Occipital lobe (tissue), 3 donors: ENCODE measurements at places on chromosomes 3 and 15.

GRCh38 chr3:79729096-79729495 is 38.7 kb downstream of the ROBO1 start:
- DNase-seq = no peak

- no peak for DNase-seq
Observed at GRCh38 chr3:54211097-54211496, 88.7 kb downstream of the CACNA2D3 start.

GRCh38 chr3:171850320-171850959 is 7.3 kb downstream of the TMEM212 start:
- no peak for DNase-seq

- DNase-seq = no peak
Observed at GRCh38 chr3:136671921-136672320, 80.3 kb downstream of the STAG1 start.

DNA sequence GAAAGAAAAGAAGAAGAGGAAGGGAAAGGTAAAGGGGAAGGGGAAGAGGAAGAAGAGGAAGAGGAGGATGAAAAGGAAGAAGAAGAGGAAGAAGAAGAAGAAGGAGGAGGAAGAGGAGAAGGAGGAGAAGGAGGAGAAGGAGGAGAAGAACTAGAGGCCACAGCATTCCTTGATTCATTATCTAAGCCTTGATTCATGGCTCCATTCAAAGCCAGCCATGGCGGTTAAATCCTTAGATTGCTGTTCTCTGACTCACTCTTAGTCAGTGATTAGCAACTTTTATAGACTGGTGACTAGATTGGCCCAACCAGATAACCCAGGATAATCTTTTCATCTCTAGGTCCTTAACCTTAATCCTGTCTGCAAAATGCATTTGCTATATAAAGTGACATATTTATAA is 47.6 kb downstream of the OSTN start:
- no peak for DNase-seq

GRCh38 chr3:180278583-180279188 is 241.9 kb upstream of the PEX5L start:
- no peak for DNase-seq

DNA sequence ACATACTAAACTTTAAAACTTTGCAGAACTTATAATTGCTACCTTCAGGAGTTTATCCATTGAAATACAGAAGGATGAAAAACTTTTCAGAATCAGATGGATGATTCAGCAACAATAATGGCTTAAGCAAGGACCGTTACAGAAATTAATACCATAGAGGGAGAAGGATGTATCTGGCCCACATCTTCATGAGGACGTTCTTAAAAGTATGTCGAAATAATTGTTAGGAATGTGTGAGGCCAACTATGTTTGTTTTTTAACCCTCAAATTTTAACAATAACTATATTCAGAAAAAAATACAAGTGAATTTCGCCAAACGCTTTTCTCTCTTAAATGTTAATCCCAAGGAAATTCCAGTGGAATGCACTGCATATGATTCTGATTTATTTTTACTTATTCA is 105.2 kb upstream of the EPHA3 start:
- DNase-seq = no peak

GRCh38 chr3:133127381-133127780 is 89.2 kb downstream of the TMEM108 start:
- DNase-seq = no peak

GRCh38 chr3:115659253-115660220 is 36.2 kb downstream of the GAP43 start:
- DNase-seq = no peak

- no peak for DNase-seq
Observed at GRCh38 chr3:31288641-31289100, 244.1 kb upstream of the STT3B start.

- no peak for DNase-seq
Observed at GRCh38 chr15:70437882-70438451, 325.4 kb downstream of the UACA start.

GRCh38 chr3:122942937-122943827 is 84.4 kb downstream of the SEMA5B start:
- peak; percentile 29 for DNase-seq

DNA sequence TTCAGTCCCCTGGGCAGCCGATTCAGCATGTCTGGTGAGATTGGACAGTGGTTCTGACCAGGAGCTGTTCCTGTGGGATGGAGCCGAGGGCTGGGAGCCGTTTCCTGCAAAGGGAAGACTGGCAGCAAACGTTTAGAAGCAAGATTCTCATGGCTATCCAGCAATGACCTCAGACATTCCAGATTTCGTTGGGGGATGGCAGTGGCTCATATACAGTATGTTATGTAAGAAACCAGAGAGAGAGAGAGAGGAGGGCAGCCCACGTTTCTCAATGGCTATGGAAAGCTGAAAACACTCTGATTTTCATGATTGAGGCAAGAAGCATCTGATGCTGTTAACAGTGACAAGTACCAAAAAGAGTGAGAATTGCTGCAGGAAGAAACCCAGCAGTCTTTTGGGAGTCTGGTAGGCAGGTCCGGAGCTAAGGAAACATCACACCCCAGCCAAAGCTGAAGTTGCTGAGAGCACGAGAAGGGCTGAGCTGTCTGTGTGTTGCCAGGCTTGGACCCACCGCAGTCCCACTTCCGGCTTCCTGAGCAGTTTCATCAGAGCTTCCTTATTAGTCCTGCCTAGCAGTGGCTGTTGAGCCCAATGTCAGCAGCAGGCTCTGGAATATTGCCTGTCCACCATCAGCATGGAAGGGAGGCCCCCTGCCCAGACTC is 25.6 kb upstream of the VPS8 start:
- peak; percentile 23 for DNase-seq

- no peak for DNase-seq
Observed at GRCh38 chr3:100650651-100651619, 41.5 kb downstream of the ADGRG7 start.

DNA sequence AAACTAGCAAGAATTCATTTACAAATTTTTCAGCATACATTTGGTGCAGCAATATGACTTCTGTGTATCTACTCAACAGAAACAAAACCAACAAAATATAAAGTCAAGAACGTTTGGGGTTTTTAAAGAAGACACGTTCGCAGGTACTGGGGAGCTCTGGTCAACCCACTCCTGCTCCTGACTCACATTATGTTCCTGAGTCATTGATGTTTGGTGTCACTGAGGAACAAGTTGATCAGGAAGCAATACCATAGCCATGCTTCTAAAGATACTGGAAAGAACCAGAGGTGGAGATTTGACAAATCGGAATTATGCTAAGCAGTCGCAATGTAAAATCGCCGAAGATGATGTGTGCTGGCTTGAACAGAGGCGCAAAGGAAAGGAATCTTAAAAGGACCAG is 22.0 kb downstream of the SLC4A7 start:
- no peak for DNase-seq

GRCh38 chr3:155065537-155065936 is 14.6 kb upstream of the MME start:
- DNase-seq = no peak

- no peak for DNase-seq
Observed at GRCh38 chr3:121096953-121097352, 188.9 kb downstream of the STXBP5L start.

GRCh38 chr15:90680371-90680935 is 36.7 kb upstream of the BLM start:
- no peak for DNase-seq

- DNase-seq = no peak
Observed at GRCh38 chr3:196695849-196696226, 16.2 kb downstream of the CEP19 start.

DNA sequence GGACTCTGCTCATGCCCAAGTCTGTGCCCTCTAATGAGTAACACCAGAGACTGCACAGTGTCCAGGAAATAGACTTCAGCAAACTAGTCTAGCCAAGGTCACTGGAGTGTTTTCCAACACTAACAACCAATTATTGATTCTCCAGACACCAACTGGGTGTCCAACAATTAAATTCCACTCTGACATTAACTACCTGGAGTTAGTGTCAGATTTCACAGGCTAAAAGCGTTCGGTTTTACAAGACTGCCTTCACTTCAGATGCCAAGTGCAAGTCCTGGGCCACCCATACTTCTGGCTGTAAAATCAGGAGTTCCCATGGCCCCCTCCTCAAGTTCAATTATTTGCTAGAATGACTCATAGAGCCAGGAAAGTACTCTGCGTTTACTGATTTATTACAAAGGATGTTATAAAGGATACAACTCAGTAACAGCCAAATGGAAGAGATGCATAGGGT is 20.8 kb upstream of the CFAP161 start:
- no peak for DNase-seq

GRCh38 chr15:43913026-43913780 is 86.4 kb downstream of the WDR76 start:
- no peak for DNase-seq

GRCh38 chr15:58947179-58947578 is 13.7 kb upstream of the SLTM start:
- DNase-seq = no peak

DNA sequence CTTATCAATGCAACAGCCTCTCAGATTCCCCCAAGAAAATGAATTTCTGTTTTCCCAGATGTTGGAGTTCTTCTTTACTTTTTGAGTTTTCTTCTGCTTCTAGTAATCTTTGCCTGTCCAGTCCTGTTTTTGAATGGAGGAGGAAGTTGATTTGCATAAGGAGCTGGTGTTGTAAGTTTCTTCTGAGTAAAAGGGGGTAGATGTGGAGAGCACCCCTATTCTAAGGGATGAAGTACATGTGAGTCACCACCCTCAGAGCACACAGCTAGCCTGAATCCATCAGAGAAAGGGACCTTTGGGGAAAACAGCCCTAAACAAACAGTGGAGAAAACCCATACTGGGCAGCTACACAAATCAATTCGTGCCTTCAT is 34.5 kb downstream of the ACAA1 start:
- no peak for DNase-seq

GRCh38 chr15:85828874-85829273 is 34.1 kb upstream of the KLHL25 start:
- no peak for DNase-seq

DNA sequence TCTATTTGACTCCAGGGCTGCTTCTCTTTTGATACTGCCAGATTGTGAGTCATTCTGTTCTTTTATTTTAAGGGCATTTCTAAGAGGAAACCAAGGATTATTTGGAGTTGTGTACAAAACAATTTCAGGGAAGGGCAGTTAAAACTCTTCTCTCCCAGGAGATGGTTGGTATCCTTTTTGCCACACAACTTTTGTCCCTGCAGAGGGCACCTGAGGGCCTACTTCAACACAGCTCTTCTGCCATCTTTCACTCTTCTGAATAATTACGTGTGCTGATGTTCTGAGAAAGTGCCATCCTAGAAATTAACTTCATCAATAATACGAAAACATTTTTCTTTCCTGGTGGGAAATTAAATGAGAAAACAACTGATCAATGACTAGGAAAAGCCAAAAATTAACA is 75.7 kb upstream of the GADL1 start:
- no peak for DNase-seq

GRCh38 chr3:178405531-178405930 is 130.7 kb upstream of the KCNMB2 start:
- DNase-seq = no peak

- no peak for DNase-seq
Observed at GRCh38 chr3:106510206-106510605, 641.4 kb upstream of the CBLB start.

DNA sequence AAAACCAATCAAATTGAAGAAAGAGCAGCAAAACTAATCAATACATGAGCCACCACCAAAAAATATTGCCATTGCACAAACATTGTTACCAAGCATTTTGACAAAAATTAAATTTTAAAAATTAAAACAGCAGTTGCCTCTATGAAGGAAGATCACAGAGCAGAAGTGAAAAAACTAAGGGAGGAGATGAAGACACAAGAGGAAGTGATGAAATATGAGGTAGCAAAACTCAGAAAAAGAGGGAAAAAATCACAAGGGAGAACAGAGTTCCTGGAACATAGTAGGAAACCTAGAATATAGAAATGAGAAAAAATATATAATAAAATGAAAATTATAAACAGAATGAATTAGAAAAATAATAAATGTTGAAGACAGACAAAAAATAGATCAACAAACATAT is 7.3 kb upstream of the SERPINI2 start:
- no peak for DNase-seq

DNA sequence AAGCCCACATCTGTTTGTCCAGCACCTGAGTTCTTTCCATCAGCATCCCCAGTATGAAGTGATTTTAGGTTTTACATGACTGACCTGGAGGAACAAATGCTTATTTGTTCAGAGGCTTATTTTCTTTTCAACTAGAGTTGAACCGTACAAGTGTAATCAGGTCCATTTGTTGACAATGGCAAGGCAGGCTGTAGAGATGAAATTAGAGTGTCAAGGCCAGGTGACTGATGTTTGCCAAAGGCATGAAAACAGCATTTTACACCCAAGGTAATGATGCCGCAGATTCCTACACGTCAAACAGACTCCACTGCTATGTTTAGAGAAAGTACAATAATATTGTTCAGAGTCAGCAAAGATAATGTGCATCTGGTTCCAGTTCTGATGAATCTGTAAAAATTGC is 96.5 kb downstream of the KCNAB1 start:
- no peak for DNase-seq

DNA sequence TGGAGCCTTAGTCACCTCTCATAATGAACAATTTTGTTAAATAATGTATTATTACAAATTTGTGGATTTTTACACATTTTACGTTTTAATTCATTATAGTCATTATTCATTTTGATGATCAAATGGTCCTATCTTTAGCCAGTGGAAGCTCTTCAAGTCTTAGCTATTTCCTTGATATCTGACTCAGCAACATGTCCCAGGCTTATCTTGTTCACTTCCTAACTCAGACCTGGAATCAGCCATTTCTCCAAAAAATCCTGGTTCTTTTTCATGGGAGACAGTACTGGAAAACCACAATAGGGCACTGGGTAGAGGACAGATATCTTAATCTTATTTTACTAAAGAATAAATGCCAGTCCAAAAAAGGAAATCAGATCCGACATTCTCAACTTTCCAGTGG is 56.4 kb downstream of the RYK start:
- DNase-seq = no peak

DNA sequence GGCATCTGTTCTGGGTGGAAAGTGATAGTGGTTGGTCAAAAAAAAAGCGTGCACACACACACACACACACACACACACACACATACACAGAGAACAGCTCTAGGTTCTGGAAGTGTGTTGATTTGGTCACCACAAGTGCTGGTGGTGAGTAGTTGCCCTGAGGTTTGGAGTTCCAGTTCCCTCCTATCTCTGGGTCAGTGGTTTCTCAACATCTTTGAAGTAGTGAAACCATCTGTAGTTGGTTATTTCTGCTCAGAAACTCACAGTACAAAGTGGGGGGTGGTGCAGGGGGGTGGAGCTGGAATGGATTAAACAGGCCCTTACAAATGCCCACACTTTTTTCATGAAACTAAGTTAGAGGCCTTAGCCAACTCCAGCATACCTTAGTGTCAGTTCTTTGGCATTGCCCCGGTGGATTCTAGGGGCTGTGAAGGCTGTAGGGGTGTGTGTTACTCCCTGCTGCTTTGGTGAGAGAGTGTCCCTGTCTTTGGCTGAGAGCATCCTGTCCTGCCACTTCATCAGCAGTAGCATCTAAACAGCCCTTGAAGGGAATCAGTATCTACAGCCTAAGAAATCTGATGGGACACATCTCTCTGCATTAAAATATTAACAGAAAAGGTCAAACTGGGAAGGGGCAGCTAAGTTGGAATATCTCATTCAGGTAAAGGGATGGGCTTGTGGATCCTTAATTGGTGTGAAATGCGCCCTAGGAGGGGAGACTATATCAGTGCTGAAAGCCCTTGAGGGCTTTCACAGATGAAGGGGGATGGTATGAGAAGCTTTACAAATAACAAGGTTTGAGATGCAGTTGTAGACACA is 20.6 kb downstream of the SMAD3 start:
- DNase-seq = no peak

- peak; percentile 4 for DNase-seq
Observed at GRCh38 chr3:147705651-147706051, 296.5 kb downstream of the ZIC1 start.
